ENCODE measurements at places on chromosomes 1 and 21.

GRCh38 chr1:29122682-29123052 is 1.0 kb downstream of the TMEM200B start:
- DNase-seq, result peak; percentile 69

DNA sequence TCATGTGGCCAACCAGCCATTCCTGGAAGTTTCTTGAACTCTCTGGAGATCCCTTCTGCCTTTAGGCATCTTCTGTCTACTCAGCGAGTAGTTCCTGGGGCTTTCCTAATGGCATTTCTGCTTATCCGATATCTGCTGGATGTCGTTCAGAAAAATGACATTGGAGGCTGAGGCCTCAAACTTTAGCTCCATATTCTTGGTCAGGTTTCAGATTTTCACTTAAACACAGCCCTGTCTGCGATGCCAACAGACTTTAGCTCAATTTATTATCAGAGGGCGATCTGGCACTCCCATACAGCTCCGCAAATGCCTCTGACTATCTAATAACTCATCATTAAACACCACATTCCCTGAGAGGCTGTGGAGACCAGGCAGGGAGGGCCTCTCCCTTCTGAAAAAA is 46.3 kb upstream of the ETS2 start:
- no peak for DNase-seq

GRCh38 chr1:68175621-68176398 is 56.5 kb downstream of the WLS start:
- no peak for DNase-seq

DNA sequence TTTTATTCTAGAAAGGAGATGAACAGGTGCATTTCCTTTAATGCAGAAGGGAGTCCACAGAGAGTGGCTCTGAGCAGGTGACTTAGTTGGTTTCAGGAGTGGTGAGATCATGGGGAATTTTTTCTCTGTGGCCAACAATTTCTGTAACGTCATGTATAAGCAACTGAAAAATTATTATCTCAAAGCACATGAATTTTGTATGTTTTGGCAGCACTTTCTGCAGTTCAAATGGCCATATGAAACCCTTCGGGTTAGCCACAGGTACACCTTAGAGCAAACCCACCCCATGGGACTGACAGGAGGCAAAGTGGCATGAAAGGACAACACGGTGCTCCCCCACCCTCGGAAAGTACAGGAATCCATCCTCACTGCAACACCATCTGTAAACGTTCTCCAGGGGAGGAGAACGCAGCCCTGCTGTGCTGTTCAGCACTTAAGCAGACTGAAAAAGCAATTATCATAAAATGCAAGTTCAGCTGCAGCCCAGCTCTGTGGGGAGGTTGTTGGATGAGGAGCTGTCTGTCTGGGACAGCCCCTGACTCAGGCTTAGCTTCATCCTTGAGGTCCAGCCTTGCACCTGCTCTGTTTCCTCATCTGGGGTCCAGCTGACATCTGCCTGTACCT is 55.8 kb upstream of the CLDN14 start:
- DNase-seq, result no peak

Data from left ventricle myocardium inferior (tissue), 1 donor.